ENCODE measurements at places on chromosomes 2 and 18. TPM values are rescaled to one million over a fixed set of nuclear protein-coding genes. Genes with fewer than 3 reads are reported as not detected.

The RNF144A gene
- 23.2 TPM for total RNA-seq

The ABCB11 gene
- total RNA-seq: 0.12 TPM

The EVA1A gene
- total RNA-seq: 0.53 TPM

The CGREF1 gene
- 1.8 TPM for total RNA-seq

The SKOR2 gene
- not detected for total RNA-seq

The VPS4B gene
- 9.1 TPM for total RNA-seq

The DYSF gene
- 57.4 TPM for total RNA-seq

The PASK gene
- 8.5 TPM for total RNA-seq

The TMEM198 gene
- 6.7 TPM for total RNA-seq

The UGT1A8 gene
- total RNA-seq: not detected

The NEU2 gene
- total RNA-seq: not detected

The KCNK3 gene
- 2.9 TPM for total RNA-seq

The TUBA3D gene
- not detected for total RNA-seq

The SCN3A gene
- total RNA-seq: 0.04 TPM

The UGT1A10 gene
- not detected for total RNA-seq

The INHA gene
- 11.4 TPM for total RNA-seq

The XIRP2 gene
- 0.51 TPM for total RNA-seq

The SPP2 gene
- total RNA-seq: not detected

The KCNG3 gene
- 0.27 TPM for total RNA-seq

The RAB17 gene
- total RNA-seq: 4.7 TPM

The KLHL30 gene
- total RNA-seq: 31.7 TPM

The CHMP3 gene
- total RNA-seq: 47.4 TPM

The GPBAR1 gene
- 2.4 TPM for total RNA-seq

The INHBB gene
- not detected for total RNA-seq

The CPLX4 gene
- total RNA-seq: not detected

The ALLC gene
- total RNA-seq: not detected

The SLC14A1 gene
- not detected for total RNA-seq

The BZW1 gene
- 92.9 TPM for total RNA-seq

The MC5R gene
- total RNA-seq: not detected

The SRD5A2 gene
- 0.06 TPM for total RNA-seq

The NTSR2 gene
- total RNA-seq: not detected

The STRADB gene
- total RNA-seq: 35.5 TPM

The GREB1 gene
- 32.6 TPM for total RNA-seq

The ITPRIPL1 gene
- total RNA-seq: 1.3 TPM

The CACNB4 gene
- total RNA-seq: 0.25 TPM

The AQP12A gene
- total RNA-seq: not detected

The PPM1G gene
- 101 TPM for total RNA-seq

The KCNJ13 gene
- total RNA-seq: not detected

The ARHGEF33 gene
- 1.0 TPM for total RNA-seq

The DIPK1C gene
- not detected for total RNA-seq

The CYP26B1 gene
- total RNA-seq: 3.1 TPM

The RGPD6 gene
- total RNA-seq: 33.9 TPM

The SLC16A14 gene
- total RNA-seq: 1.7 TPM

The TEX44 gene
- total RNA-seq: not detected

The STARD6 gene
- not detected for total RNA-seq

The NGEF gene
- 2.1 TPM for total RNA-seq

The RBFA gene
- 27.1 TPM for total RNA-seq

The IFIH1 gene
- 0.06 TPM for total RNA-seq

The ACMSD gene
- total RNA-seq: not detected

The CFAP65 gene
- 0.07 TPM for total RNA-seq

The SP5 gene
- total RNA-seq: 0.69 TPM

The FBXO36 gene
- total RNA-seq: 5.7 TPM
